Stimulated activated naive CD8-positive, alpha-beta T cell treated with anti-CD3 and anti-CD28 coated beads, Interleukin-15, amount 100 ng/mL, for 72 hours (primary cell): ENCODE measurements at places on chromosomes 6 and 20.

- no peak for DNase-seq
Measured at GRCh38 chr20:49247792-49248191, 28.6 kb downstream of the DDX27 start.

GRCh38 chr6:98586163-98586562 lies 248.2 kb upstream of the POU3F2 start:
- DNase-seq = no peak

DNA sequence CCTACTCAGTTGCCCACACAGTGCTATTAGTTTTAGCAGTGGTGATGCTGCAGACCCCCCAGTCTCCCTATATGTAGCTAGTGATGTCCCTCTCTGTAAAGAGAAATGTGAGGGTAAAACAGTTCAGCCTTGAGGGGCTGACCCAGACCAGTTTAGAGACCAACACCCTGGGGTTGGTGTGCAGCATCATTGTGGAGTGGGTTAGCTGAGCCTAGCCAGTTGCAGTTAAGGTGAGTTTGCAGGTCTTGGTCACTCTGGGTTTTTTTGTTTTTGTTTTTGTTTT lies 401 bp upstream of the B3GALT4 start:
- DNase-seq = peak; percentile 8

DNA sequence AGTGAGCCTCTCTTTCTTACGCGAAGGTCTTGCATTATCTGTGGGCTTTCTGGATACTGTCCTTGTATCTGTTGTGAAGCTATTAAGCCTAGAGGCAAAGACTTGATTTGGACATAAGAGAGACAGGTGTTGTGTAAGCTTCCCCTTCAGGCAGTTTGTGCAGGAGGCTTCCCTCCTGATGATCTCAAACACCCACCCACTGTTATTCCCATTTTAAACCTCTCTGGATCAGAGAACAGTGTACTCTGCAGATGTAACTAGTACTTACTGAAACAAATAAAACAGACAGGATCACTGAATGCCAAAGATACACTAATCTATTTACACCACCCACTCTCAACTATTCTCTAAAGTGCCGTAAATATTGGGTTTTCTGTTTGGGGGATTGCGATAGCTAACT lies 113.8 kb upstream of the RAB32 start:
- no peak for DNase-seq

GRCh38 chr6:116557893-116558292 lies 4.3 kb downstream of the CALHM4 start:
- DNase-seq = no peak

GRCh38 chr6:70507161-70507560 lies 59.6 kb upstream of the SDHAF4 start:
- no peak for DNase-seq

- DNase-seq = no peak
Measured at GRCh38 chr6:66238851-66239250, 531.8 kb upstream of the EYS start.

GRCh38 chr6:112370946-112371345 lies 23.8 kb downstream of the RFPL4B start:
- DNase-seq = no peak

- DNase-seq = no peak
Measured at GRCh38 chr6:166032366-166033200, 135.1 kb downstream of the TBXT start.

DNA sequence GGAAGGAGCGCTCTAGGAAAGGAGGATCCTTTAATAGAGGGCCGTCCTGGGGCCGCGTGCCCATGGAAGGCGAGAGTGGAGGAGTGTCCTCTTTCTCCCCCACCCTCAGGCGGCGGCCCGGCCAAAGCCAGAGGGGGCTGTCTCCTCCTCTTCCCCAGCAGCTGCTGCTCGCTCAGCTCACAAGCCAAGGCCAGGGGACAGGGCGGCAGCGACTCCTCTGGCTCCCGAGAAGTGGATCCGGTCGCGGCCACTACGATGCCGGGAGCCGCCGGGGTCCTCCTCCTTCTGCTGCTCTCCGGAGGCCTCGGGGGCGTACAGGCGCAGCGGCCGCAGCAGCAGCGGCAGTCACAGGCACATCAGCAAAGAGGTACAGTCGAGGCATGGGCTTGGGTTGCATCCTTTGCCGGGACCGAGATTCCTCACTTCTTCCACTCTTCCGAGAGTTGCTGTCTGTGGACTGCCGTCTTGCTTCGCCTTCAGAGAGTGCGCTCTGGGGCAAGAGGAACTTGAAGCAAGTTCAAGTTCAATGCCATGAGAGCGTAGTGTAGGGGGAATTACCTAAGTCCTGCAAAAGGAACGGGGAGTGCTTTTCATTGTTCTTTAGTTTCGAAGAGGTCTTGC lies at the start of gene LAMA2:
Gene LAMA2, plus strand, starts transcription at position 148 of the 621 bp plus-strand sequence. Its CDS starts 108 bp downstream, at position 256.
- DNase-seq = peak; percentile 20

GRCh38 chr6:34701199-34701598 lies 4.6 kb upstream of the ILRUN start:
- no peak for DNase-seq

DNA sequence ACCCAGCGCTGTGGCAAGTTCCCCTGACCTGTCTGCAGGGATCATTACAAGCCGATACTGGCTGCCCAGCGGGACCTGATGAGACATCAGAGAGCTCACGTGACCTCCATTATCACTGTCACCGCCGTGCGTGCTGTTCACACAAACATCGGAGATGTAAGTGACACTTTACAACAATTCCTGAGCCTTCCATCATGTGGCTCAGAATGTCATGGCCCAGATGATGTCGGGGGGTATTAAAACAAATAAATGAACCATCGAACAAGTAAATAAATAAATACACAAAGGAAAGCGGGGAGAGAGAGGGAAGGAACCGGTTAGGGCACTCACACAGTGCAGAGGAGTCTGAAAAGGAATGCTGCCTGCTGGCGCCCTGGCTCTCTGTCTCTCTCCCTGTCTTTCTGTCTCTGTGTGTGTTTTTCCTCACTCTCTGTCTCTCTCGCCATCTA lies 195.1 kb downstream of the BMP7 start:
- DNase-seq = no peak

DNA sequence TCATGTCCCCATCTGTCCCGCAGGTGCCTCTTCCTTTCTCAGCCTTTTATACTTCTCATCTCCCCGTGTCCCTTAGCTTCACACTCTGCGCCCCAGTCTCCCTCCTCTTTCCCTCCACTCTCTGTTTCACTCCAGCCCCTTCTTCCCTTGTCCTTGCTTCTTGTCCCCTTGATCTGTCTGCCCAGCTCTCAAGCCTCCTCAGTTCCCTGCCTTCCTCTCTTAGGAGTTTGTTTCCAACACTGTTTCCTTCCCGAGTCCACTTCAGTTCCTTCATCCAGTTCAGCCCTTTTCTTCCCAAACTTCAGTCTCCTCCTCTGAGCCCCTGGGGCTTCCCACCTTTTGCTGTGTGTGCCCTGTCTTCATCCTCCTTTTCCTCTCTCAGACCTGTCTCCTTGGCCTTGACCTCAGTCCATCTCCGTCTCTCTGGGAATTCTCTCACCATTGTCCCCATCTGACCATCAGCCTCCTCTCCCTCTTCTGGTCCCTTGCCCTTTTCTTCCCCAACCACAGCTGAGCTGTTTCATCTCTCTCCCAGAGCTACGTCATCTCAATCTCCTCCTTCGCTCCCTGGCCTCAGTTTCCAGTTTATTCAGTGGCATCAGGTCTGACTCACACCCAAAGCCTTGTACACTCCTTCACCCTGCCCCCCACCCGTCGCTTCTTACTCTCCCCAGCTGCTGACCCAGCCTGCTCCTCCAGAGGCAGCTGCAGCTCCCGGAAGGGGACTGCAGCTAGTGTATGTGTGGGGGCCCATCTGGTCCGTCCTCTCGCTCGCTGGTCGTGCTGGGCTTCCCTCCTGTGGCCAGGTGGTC lies 2.7 kb upstream of the DDR1 start:
- no peak for DNase-seq

- no peak for DNase-seq
Measured at GRCh38 chr6:74256781-74257180, 560.8 kb downstream of the CD109 start.

DNA sequence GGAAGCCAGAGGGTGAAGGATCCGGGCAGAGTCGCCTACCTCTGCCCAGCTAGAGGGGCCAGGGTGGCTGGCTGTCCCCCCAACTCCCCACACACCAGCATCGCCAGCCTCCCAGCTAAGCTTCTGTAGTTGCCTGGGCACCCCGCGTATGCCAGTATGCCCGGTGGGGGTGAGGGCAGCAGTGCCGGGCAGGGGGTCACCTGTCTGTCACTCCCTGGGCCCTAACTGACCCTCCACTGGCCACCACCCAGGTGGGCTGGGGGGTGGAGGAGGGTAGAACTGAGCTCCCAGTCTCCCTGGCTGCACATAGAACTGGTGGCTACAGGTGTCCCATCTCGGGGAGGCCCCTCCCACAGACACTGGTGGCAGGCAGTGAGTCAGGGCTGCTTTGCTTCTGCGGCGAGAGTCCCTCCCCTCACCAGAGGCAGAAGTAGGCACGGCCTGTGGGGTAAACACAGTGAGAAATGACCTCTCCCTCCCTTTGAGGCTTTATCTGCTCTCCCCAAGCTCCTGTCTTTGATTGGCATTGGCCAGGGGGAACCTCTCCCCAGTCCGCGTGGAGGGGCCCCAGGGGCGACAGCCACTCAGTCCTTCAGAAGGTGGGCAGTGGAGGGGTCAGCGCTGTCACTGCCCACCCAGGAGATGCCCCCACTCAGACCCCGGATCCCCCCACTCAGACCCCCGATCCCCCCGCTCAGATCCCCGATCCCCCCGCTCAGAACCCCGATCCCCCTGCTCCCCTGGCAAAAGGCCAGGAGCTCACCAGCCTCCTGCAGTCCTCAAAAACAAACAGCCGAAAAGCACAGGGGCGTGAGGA lies 2.5 kb downstream of the NTSR1 start:
- no peak for DNase-seq

DNA sequence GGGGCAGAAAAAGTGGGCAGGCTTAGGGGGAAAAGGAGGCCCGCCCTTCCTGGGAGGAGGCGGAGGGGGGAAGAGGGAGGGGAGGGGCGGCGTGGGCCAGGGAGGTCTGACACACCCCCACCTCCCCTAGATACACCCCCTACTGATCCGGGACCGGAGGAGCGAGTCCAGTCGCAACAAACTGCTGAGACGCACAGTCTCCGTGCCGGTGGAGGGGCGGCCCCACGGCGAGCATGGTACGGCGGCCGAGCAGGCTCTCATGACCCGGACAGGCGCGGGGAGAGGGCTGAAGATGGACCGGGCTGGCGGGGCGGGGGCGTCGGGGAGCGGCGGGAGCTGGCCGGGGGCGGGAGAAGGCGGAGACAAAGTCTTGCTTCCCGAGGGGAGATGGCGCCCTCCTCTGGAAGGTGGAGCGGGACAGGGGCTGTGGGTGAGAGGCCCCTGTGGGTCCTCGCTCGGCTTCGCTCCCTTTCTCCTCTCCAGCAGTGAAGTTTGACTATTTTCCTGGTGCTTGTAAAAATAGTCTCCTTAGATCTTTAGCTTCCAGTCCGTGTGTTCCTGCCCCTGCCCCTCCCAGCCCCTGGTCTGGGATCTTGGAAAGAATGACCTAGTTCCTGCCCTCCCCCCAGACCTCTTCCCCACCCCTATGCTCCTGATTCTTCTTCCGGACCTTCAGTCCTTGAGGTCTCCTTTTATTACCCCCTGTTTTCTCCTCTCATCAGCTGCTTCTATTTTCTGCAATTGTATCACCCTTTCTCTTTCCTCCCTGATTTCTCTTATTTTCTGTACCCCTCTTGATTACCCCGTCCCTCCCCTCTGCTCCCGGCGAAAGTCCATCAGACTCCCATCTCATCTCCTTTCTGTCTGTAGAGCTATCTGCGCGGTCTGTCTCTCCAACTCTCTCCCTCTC lies 6.1 kb downstream of the SYNGAP1 start:
- peak; percentile 80 for DNase-seq

DNA sequence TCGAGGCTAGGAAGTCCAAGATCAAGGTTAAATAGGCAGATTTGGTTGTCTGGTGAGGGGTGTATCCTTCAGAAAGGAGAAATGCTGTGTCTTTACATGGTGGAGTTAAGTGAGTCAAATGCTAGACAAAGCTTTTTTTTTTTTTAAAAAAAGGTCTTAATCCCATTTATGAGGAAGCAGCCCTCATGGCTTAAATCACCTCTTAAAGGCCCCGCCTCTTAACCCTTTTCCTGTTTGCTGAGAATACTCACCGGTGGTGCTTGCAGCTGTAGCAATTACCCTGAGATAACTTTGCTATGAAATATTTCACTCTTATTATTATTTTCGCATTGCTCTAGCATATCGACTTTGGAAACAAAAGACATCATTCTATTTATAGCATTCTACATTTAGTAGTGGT lies 30.8 kb downstream of the FBXO30 start:
- DNase-seq = no peak

GRCh38 chr6:36682328-36683144 lies 4.0 kb downstream of the CDKN1A start:
- peak; percentile 24 for DNase-seq

DNA sequence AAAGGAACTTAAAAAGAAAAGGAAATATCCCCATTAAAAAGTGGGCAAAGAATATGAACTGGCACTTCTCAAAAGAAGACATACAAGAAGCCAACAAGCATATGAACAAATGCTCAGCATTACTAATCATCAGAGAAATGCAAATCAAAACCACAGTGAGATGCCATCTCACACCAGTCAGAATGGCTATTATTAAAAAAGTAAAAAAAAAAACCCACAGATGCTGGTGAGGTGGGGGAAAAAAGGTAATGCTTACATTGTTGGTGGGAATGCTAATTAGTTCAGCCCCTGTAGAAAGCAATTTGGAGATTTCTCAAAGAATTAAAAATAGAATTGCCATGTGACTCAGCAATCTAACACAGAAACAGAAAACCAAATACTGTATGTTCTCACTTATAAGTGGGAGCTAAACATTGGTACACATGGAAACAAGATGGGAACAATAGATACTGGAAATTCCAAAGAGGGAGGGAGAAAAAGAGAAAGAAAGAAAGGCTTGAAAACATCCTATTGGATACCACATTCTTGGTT lies 437.1 kb downstream of the GRIK2 start:
- DNase-seq = no peak

DNA sequence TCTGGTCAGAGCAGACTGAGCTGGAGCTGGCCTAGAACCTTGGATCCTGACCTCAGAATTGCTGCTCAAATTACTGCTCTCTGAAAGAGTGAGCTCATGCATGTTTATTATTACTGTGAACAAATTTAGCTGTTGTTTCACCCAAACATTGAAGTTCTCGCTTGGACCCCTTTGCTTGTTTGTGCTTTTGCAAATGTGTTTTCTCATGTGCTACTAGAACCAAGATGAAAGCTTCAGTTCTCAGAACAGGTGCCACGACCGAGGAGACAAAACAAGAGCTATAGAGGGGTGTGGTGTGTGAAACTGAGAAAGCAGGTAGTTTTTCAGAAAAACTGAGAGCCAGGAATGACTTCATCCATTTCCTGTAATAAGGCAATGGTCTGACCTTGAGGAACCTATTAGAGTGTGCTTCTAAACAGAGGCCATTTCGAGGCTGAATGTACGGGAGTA lies 50.0 kb upstream of the ESR1 start:
- DNase-seq = peak; percentile 35

DNA sequence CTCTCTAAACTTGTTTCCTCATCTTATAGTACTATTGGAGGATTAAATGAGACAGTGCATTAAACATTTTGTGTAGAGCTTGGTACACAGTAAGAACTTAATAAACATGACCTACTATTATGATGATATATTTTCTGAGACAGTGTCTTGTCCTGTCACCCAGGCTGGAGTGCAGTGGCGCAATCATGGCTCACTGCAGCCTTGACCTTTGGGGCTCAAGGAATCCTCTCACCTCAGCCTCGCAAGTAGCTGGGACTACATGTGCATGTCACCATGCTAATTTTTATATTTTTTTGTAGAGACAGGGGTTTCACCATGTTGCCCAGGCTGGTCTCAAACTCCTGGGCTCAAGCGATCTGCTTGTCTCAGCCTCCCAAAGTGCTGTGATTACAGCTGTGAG lies 72.1 kb downstream of the LYRM4 start:
- no peak for DNase-seq
